ENCODE measurements at places on chromosomes 6 and 20. TPM values are rescaled to one million over a fixed set of nuclear protein-coding genes. Genes with fewer than 3 reads are reported as not detected.

The NEURL2 gene
- 5.4 TPM for total RNA-seq

The MUC22 gene
- not detected for total RNA-seq

The IRF4 gene
- not detected for total RNA-seq

The MUC21 gene
- total RNA-seq: not detected

The STMND1 gene
- total RNA-seq: not detected

DNA sequence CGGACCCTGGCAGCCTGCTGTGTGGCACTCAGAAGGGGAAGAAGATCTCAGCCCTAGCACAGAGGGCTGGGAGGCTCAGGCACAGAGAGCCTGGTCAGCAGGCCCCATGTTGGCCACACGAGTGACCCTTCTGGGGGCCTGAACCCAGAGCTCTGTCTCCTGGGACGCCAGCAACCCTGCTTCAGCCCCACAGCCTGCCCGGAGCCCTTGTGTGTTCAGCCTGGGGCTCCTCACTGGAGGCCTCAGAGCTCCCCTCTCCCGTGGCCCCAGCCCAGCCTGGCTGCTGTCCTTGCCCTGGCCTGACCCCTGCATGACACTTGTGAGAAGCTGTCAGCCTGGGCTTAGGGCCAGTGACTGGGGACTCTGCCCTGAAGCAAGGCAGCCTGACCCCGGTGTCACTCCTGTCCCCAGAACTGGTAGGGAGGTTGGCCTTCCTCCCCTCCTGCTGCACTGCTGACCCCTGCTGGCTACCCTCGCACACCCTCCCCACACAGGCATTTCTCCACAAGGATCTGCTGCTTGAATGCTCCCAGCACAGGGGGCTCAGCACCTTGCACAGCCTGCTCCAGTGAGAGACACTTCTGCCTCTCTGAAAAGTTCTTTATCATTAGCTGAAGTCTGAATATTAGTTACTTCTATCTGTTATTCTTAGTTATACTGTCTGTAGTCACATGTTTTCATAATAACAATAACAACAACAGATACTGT is 15.4 kb upstream of the IP6K3 start:
- DNase-seq: peak; percentile 54

GRCh38 chr6:7542065-7542873 is 798 bp downstream of the DSP start:
- DNase-seq: peak; percentile 9

GRCh38 chr6:2760882-2761842 is 4.0 kb upstream of the WRNIP1 start:
- no peak for DNase-seq

GRCh38 chr20:16575390-16576140 is 2.3 kb upstream of the KIF16B start:
- DNase-seq: no peak

DNA sequence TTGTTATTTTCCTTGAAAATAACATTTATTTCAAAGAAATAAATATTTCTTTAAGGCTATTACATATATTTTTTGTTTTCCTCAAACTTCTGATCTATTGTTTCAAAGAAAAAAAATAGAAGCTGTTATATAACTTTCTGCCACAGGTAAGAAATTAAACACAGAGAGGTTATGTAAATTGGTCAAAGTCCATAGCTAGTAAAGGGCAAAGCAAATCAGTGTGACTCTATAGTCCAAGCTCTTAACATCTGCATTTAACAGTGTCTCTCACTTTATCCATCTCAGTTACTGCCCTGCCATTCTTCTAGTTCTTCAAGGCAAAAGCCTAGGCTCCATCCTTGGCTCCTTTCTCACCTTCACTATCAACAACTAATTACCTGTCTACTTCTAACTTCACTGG is 57.1 kb downstream of the RWDD2A start:
- DNase-seq: no peak

- no peak for DNase-seq
These were observed 306.7 kb downstream of the RNF144B start for GRCh38 chr6:18693881-18694280.

DNA sequence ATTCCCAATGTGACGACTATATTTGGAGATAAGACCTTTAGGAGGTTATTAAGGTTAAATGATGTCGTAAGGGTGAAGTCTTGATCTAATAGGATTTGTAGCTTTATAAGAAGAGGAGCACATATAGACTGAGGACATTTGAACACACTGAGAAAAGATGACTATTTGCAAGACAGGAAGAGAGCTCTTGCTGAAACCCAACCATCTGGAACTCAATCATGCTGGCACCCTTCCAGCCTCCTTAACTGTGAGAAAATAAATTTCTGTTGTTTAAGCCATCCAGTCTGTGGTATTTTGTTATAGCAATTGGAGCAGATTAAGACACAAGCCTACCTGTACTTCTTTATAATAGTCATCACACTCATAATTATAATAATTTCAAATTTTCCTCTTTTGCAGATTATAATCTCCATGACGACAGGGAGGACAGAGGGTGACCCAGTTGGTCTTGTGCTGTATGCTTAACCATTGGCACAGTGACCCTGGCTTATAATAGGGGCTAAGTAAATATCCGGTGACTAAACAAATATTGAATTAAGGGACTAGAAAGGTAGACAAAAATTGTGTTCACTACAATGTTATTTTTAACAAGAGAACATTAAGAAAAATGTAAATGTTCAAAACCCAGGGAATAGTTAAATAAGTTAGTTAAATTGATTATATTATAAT is 206.4 kb upstream of the HDDC2 start:
- peak; percentile 7 for DNase-seq

DNA sequence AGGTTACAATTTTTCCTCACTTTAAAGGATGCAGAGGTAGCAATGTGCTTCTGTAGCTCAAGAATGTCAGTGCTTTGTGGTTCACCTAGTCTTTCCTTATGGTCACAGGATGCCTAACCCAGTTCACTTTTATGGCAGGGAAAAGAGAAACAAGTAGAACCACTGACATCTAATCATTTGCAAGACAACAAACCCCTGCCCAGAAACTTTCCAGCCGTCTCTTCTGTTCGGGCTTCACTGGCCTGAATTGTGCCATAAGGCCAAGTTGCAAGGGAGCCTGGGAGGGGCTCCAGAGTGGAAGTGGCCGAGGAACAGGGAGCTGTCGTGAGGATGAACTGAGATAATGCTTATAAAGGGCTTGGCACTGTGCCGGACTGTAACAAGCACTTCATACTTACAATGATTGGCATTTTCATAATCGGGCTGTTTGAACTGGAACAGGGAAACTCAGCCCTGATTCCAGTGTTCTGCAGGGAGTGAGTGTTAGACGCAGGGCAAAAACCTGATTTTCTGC is 212.6 kb downstream of the BCAS1 start:
- DNase-seq: no peak

DNA sequence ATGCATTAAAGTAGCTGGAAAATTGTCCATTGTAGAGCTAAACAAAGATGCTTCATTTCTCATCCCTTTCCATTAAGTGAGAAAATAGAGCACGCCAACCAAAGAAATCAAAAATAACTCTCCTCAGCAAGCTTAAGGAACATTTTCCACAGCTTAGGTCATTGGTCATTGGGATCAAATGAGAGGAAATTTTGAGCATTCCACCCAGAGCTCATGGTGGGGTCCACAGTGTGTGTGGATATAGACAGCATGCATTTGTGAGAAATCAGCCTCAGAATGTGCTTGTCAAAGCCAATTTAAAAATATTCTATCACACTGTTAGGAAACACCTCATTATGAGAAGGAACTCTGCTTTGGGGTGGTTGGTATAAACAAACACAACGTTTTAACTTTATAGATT is 97.2 kb downstream of the HDGFL1 start:
- DNase-seq: no peak

- no peak for DNase-seq
These were observed 71.7 kb downstream of the B4GALT5 start for GRCh38 chr20:49641683-49642656.

DNA sequence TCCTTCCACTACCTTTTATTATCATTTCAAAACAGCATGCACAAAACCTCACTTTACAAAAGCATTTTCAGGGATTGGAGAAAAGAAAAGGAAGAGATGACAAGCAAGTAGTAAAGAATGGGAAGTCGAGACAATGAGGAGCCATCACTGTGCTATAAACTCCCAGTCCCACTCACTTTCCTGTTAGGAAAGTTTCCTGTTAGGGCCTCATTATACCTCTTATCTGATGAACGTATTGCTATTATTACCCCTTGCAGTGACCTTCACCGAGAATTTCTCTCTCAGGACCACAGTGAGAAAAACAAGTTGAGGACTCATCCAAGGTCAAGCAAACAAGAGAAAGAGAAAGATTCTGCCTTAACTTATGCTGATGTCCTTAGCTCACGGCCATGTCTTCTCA is 28.8 kb downstream of the LAMP5 start:
- DNase-seq: no peak

DNA sequence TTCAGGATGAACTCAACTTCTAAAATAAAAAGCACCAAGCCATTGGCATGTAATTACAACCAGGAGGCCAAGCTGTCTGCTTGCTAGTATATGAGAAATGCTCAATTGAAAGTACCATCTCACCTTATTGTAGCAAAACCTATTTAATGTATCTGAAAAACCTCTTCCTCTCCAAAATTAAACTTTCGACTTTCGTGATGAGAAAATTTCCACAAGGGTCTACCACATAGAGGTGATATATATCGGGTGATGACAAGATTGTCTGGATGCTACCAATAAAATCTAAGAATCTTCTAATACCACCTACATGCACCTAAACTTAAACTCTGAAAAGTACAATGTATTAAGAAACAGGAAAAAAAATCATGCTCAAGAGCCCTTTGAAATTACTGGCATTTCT is 74.2 kb downstream of the ATXN1 start:
- no peak for DNase-seq

DNA sequence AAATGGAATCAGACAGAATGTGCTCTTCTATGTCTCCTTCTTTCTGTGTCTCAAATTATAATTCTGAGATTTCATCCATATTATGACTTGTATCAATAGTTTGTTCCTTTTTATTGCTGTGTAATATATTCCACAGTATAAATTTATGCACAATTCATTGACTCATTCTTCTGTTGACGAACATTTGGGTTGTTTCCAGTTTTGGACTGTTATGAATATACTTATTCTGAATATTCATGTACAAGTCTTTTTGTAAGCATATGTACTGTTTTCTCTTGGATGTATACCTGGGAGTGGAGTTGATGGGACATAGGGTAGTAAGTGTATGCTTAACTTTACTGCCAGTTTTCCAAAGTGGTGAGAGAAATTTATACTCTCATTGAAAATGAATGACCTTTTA is 28.1 kb upstream of the TRAF3IP2 start:
- no peak for DNase-seq

DNA sequence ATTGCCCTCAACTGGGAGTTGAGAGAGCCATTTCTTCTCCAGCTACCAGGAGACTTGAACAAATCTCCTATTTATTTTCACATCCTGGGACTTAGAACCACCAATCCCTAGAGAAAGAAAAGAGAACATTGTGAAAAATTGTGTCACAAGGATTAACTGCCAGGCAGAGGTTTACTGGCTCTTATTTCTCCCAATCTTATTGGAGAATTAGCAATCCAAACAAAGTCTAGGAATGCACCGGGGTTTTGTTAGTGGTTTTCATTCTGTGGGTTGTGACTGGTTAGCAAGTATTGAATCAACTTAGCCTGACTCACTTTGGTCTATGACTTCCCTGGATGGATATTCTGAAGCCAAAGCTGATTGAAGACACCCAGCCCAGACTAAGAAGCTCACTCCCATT is 21.2 kb upstream of the ENPP5 start:
- peak; percentile 97 for DNase-seq

DNA sequence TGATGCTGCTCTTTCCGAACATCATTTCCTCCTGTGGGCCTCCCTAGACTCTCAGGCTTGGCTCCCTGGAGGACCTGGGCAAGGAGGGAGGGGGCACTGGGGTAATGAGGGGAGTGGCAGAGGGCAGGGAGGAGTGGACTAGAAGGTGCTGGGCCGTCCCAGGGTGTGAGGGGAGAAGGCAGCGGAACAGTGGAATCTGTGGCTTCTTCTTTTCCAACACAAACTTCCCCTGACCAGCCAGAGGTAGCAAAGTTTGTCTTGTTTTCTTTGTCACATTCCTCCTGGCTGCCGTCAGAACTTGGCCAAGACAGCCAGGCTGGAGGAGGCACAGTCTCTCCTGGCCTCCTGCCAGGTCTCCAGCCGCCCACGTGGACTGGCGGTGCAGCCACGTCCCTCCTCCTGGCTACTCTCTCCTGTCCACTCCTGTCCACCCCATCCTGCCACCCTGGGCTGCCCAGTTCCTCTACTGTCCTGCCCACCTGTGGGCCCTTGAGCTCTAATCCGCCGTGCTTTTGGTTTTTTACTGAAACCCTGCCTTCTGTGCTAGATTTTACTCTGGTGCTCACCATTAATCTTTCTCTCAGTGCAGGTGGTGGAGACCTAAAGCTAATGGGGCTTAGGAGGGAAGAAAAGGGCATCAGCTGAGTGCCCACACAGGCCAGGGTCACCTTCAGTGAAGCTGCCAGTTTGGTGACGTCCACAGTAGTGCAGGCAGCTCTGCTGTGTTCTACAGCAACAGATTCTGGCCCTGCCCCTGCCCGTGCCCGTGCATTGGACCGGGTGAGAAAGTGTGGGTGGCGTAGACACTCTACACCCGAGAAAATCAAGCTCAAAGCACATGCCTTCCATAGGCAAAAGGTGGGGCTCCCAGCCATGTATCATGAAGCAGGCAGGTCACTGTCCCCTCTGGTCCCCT is 2.8 kb upstream of the CDSN start:
- peak; percentile 83 for DNase-seq

DNA sequence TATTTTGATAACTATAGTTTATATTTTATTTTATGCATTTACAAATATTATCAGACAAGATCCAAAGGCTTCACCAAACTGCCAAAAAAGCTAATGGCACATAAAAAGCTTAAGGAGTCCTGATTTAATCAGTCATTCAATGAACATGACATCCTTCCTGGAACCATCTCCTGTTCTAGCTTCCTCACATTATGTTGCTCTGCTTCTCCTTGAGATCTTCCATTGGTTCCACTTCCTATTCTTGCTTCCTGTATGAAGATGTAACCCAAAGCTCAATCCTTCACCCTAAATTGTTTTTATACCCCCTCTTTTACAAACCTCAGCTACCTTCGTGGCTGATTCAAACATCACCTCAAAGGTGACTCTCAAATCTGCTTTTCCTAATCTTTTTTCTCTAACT is 4.5 kb upstream of the BRD2 start:
- DNase-seq: no peak

DNA sequence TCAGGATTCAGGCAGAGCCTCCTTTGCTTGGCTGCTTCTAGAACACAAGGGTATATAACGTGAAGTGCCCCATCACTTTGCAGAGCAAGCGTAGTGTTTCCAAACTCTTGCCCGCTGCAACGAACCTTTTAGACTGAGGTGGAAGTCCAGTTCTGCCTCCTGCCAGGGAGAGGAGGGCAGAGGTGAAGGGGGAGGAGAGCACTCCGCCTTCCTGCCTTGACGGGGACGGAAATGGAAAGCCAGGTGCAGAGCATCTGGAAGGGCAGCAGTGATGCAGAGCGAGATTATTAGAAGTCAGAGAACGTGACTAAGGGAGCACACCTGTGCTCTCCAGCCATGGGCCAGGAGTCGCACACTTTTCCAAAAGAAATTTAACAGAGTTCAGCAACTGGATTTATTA is 63.4 kb downstream of the RREB1 start:
- DNase-seq: no peak

All from LHCN-M2 (cell line).